RPMI7951 (cell line): ENCODE measurements at places on chromosomes 1 and 21.

GRCh38 chr1:204802401-204803175 lies 68.1 kb upstream of the NFASC start:
- DNase-seq = no peak

GRCh38 chr1:181469829-181470228 lies 13.5 kb upstream of the CACNA1E start:
- peak; percentile 74 for DNase-seq

GRCh38 chr1:236692128-236692527 lies 5.8 kb downstream of the ACTN2 start:
- no peak for DNase-seq

DNA sequence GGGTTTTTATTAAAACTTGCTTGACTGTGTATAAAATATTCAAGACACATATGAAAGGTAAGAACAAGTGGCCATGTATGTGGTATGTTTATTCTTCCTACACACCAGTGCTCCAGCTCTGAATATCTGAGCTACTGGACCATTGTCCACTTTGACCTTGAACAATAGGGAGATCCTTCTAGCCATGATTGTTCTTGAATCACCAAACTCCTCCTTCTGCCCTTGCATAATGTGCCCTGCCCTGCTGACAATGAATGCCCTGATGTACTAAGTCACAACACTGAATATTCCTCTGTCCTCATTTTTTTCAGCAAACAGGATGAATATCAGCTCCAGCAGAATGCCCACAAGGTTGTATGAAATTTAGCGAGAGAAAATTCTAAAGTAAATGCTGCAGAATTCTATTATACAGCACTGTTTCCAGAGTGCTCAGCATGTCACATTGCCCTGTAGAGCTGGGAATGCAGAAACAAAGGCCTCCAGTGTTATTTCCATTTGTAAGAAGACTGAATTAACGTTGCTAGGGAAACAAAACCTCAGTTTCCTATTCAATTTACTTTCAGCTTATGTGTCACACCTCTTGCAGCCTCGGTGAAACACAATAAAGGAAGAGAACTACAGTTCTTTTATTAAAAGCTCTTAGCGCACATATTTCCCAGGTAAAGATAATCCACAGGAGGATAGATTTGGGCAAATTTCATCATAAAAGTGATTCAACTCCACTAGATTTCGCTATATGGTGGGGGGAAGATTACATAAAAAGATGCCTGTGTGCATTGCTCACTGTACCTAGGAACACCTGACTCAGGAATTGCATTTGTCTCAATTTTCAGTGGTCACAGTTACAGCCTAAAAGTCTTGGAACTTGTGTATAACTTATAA lies 187.4 kb upstream of the ATP1B1 start:
- no peak for DNase-seq

DNA sequence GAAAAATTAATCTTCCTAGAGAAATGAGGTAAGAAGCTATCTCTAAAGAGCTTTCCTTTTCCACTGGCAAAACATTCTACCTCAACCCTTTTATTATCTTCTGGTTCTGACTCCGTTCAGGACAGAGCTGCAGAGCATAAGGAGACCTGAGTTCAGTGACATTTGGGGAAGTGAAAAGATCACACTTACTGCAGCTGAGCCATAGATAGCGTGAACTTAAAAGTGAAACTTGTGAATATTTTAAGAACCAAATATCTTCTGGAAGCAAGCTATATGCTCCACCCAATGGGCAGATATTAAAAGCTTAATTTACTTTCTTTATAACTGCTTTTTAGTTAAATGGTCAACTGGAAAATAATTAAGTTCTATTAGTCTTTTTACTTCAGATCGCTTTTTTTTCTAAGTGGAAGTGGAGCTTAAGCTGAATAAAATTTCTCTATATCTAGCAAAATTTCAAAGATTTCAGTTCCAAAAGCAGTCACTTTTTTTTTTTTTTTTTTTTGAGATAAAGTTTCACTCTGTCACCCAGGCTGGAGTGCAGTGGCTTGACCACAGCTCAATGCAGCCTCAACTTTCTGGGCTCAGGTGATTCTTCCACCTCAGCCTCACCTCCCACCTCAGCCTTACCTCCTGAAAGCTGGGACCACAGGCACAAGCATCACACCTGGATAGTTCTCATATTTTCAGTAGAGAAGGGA lies 11.9 kb downstream of the PTPN22 start:
- no peak for DNase-seq

DNA sequence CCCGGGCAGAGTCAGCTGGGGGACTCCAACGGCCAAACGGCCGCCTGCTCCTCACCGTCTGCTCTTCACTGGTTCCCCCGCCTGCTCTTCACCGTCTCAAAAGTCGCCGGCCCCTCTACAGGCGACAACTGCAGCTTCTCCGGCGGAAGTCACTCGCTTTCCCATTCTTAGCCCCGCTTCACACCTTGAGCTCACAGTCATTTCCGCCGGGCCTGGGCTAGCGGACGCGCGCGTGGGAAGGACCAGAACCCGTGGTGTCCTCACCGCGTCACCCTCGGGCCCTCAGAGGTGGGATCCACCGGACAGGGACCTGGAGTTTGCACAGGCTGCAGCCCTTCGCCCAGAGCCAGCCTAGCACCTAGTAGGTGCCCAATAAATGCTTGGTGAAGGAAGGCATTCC lies 27.9 kb upstream of the HJV start:
- DNase-seq = no peak

DNA sequence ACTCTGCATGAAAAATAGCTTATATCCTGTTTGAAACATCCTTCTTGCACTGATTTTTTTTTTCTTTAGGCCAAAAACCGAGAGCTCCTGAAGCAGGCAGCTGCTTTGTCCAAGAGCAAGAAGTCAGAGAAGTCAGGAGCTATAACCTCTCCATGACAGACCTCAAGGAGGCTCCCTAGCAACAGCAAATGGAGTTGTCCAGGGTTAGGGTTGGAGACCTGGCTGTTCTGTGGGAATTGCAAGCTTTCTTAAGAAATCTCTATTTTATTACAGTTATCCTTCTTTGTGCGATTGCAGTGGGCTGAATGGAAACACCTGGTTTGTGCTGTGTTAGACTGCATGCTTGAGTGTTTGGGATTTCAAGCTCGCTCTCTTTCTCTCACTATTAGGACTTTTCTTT lies 12.6 kb upstream of the STX12 start:
- DNase-seq = no peak

DNA sequence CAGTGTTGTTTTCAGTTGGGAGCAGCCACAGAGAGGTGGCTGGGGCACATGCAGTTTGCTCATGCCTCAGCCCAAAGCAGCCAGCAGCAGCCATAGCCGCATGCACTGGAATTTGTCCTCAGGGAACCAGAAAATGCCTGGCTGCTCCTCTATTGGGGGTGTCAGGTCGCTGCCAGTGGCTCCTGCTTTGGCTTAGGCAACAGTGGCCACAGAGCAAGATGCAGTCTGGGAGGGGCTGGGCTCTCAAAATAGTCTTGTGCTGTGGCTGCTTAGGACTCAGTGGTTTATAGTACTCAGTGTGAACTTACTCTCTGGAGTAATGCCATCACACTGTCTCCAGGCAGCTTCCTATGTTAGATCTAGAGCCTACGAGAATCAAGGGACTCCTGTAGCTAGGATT lies 25.0 kb downstream of the CD55 start:
- DNase-seq = no peak

DNA sequence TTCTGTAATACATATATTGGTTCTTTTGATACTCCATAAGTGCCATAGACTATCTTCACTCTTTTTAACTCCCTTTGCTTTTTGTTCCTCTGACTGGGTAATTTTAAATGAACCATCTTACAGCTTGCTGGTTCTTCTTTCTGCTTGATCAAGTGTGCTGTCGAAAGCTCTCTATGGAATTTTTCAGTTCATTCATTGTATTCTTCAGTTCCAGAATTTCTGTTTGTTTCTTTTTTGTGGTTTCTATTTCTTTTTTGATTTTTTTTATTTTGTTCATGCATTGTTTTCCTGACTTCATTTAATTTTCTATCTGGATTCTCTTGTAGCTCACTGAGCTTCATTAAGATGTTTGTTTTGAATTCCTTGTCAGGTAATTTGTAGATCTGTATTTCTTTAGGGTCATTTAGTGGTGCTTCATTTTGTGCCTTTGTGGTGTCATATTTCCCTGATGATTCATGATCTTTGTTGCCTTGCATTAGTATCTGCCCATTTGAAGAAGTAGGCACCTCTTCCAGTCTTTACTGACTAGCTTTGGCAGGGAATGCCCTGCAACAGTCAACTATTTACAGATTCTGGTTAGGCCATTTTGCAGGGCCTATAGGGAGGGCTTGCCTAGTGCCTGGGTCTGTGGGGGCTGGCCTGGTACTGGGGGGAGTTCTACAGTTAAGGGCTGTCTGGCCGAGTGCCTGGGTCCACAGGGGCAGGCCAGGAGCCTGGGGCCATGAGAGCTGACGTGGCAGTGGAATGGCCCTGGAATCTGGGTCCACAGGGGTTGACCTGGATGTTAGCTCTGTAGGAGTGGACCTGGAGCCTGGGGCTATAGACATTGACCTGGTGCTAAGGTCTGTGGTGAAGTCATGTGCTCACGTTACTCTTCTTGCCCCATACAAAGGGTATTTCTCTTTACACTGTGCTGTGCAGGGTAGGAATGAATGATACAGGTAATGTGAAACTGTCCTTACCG lies 89.7 kb downstream of the MAGI3 start:
- DNase-seq = peak; percentile 14

GRCh38 chr1:101005183-101005582 lies 20.4 kb downstream of the DPH5 start:
- no peak for DNase-seq

DNA sequence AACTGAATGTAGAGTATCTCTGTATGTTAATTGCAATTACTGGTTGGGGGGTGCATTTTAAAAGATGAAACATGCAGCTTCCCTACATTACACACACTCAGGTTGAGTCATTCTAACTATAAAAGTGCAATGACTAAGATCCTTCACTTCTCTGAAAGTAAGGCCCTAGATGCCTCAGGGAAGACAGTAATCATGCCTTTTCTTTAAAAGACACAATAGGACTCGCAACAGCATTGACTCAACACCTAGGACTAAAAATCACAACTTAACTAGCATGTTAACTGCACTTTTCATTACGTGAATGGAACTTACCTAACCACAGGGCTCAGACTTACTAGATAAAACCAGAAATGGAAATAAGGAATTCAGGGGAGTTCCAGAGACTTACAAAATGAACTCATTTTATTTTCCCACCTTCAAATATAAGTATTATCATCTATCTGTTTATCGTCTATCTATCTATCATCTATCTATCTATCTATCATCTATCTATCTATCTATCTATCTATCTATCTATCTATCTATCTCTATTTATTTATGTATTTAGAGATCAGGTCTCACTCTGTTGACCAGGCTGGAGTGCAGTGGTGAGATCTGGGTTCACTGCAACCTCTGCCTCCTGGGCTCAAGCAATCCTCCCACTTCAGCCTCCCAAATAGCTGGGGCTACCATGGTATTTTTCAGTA lies 47.8 kb downstream of the CHML start:
- DNase-seq = peak; percentile 92

- no peak for DNase-seq
Observed at GRCh38 chr21:16842696-16843035, 670.2 kb upstream of the CXADR start.

- DNase-seq = no peak
Observed at GRCh38 chr1:86645851-86646250, 58.5 kb upstream of the SH3GLB1 start.

- DNase-seq = no peak
Observed at GRCh38 chr1:89794406-89794805, 26.4 kb upstream of the LRRC8D start.

DNA sequence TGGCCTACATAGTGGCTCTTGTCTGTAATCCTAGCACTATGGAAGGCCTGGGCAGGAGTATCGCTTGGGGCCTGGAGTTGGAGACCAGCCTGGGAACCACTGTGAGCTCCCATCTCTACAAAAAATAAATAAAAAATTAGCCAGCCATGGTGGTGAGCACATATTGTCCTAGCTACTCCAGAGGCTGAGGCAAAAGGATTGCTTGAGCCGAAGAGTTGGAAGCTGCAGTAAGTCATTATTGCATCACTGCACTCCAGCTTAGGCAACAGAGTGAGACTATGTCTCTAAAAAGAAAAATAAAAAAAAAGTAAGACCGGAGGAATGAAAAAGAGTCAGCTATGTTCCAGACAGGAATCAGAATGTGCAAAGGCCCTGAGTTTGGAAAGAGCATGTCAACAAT lies 115.3 kb downstream of the CYYR1 start:
- no peak for DNase-seq

DNA sequence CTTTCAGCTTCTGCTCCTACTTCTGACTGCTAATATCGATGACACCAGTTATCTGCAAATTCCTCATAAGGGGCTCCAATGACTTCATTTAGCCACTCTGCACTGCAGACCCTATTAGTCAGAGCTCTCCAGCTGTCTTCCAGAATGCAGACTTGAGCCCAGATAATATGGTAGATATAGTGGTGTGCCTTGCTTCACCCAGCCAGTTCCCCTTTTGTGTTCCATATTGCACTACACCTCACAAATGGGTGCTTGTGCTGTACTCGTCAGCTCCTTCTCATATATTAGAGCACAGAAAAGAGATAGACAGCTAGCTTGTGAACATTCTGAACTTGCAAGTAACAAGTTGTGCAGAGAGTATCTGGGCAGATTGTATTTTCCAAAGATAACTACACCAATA lies 23.7 kb upstream of the COG2 start:
- no peak for DNase-seq

GRCh38 chr1:19390901-19391595 lies 78.9 kb downstream of the SLC66A1 start:
- DNase-seq = peak; percentile 97

DNA sequence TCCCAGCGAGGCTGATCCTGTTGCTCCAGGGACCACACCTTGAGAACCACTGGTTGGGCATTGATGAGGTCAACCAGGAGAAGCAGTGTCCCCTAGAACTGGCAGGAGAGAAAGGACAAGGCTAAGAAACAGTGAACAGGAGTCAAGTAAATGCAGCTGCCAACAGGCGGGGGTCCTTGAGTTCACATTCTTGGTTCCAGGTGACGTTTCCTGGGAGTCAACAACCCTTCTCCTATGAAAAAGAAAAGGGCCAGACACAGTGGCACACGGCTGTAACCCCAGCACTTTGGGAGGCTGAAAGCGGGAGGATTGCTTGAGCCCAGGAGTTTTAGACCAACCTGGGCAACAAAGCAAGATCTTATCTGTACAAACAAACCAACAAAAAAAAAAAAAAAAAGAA lies 98.3 kb downstream of the KAZN start:
- no peak for DNase-seq

DNA sequence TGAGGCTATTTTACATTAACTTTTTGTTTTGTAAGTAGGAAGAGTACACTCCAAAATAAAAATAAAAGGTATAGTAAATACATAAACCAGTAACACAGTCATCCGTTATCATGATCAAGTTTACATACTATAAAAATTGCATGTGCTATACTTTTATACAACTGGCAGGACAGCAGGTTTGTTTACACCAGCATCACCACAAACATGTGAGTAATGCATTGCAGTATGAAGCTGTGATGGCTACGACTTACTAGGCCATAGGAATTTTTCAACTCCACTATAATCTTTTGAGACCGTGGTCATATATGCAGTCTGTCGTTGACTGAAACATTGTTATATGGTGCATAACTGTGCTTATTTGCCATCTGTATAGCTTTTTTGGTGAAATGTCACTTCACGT lies 106.2 kb downstream of the CENPF start:
- DNase-seq = no peak
